ENCODE measurements at places on chromosomes 4 and X. TPM values are rescaled to one million over a fixed set of nuclear protein-coding genes. Genes with fewer than 3 reads are reported as not detected.

DNA sequence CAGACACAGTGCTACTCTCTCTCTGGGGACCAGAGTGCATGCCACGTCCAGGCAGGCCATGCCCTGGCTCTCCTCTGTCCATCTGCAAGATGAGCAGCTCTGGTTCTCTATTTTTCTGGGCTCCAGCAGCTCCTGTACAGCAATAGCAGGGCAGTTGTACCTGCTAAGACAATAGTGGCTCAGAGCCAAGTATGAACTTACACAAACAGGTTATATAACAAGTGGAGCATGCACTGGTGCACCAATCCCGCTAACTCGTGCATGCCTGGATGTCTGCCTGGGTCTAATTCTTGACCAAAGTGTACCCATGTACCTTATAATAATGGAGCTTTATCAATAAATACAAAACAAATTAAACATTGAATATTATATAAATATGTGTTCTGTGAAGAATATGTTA lies 392.3 kb downstream of the CENPC start:
- DNase-seq: no peak

DNA sequence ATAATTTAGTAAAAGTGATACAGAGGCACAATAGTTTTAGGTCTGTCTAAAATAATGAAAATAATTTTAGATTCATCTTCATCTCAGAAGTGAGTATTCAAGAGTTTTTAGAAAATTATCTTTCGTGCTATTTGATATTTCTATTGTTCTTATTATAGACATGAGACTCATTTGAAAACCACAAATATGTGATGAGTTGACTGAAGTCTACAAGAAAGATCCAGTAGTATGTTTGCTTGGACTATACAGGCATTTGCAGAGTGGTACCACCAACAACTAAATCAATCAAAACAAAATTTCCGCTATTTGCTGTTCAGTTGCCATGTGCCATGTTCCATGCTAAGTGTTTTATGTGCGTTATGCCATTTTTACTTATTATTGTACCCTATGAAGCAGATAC lies 1318.5 kb downstream of the STIM2 start:
- DNase-seq: no peak

- DNase-seq: no peak
Measured at GRCh38 chr4:155268821-155269220, 60.4 kb downstream of the NPY2R start.

The SLIT2 gene
- total RNA-seq: 118 TPM

DNA sequence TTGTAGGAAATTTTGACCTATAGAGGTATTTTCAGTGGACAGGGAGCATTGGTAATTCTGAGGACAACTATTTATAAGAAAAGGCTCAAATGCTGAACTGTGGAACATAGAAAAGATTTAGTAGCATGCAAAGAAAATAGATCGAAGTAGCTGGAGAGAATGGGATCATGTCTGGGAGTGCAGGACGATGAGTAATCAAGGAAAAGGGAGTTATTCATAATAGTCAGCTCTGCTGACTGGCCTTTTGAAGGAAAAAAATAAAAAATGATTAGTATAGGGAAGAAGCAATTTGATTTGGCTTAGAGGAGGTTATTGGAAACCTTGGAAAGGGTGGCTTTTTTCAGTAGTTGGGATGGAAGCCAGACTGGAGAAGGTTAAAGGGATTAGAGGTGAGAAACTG lies 22.9 kb upstream of the ANK2 start:
- no peak for DNase-seq

The PRSS12 gene
- total RNA-seq: 52.1 TPM

GRCh38 chr4:74932832-74933561 lies at the start of gene PARM1:
Gene PARM1 (plus strand): TSS chr4:74933116. CDS start chr4:74933328, 212 bp downstream.
- peak; percentile 86 for DNase-seq

The RTL3 gene
- total RNA-seq: 0.88 TPM

The S100P gene
- 0.26 TPM for total RNA-seq

DNA sequence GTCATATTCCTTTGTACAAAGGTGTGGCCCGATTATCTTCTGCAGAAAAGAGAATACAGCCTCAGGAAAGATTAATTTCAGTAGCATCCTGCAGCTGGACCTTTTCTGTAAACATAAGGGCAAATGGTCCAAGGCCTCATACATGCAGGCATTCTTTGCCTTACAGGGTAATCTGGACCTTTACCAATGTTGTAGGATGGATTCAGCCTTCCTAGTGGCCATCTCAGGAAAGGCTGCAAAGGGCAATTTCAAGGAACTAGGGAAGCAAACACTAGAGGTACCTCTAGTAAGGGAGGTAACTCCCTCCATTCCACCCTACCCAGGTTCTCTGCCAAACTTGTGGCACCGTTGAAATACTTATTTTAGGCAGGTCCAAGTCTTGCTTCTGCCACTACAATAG lies 43.0 kb downstream of the UGT2B28 start:
- DNase-seq: no peak

The ERCC6L gene
- 0.29 TPM for total RNA-seq

- DNase-seq: no peak
Measured at GRCh38 chrX:13293700-13294099, 26.2 kb downstream of the ATXN3L start.

DNA sequence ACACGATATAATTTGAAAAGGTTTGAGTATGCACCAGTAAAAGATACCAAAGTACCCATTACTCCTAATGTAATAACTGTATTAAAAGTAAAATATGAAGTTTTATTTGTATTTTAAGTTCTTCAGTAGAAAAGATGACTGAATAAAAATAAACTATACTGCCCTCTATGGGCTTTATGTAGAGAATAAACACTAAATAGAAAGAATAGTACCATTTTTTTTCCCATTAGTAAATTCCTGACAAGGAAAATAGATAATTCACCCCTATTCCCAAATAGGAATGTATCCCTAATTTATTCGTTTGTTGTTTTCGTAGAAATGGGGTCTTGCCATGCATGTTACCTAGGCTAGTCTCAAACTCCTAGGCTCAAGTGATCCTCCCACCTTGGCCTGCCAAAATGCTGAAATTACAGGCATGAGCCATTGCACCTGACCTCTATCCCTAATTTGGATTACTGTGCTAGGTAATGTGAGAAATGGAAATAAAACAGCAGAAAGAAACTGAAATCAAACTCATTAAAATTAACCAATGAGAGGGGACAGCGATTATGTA lies 73.6 kb upstream of the COX18 start:
- no peak for DNase-seq

The CHIC2 gene
- 42.6 TPM for total RNA-seq

GRCh38 chr4:124936427-124936826 lies 223.9 kb upstream of the ANKRD50 start:
- no peak for DNase-seq

DNA sequence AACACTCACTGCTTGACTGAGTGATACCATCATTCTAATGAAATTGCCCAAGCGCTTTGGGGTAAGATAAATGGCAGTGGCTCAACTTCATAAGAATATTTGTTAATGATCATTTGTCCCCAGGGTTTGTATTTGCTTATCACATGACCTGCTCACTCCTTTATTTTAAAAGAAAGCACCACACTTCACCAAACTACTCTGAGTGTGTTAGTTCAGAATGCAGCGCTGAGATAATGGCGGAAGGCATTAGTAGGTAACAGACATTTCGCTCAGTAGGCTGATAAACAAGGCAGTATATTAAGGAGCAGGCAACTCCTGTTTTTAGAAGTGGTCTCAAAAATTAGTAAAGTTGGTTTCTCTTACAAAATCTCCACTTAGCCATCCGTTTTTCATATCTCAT lies 1.6 kb downstream of the SNX25 start:
- no peak for DNase-seq

GRCh38 chrX:10900585-10901289 lies 210.4 kb upstream of the HCCS start:
- DNase-seq: no peak

- no peak for DNase-seq
Measured at GRCh38 chrX:43644124-43644701, 11.9 kb upstream of the MAOA start.

DNA sequence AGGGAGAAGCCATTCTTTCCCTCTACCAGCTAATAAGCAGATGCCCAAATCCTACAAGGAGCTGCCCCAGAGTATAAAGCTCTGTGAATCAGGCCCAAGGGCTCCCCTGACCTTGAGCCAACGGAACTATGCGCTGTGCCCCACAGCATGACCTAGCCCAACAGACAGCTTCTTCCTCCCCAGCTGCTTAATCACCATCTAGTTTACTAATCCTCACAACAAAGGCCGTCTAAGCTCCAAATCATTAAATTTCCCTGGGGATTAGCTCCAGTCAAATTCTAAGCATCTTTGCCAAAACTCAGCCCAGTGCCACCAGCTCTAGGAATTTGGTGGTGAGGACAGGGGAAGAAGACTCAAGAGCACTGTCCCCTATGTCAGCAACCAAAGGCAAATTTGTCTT lies 113.1 kb downstream of the SHROOM4 start:
- no peak for DNase-seq

The CT55 gene
- total RNA-seq: not detected

- no peak for DNase-seq
Measured at GRCh38 chr4:169070895-169071218, 60.8 kb upstream of the CBR4 start.

The NPY1R gene
- total RNA-seq: 10.4 TPM

DNA sequence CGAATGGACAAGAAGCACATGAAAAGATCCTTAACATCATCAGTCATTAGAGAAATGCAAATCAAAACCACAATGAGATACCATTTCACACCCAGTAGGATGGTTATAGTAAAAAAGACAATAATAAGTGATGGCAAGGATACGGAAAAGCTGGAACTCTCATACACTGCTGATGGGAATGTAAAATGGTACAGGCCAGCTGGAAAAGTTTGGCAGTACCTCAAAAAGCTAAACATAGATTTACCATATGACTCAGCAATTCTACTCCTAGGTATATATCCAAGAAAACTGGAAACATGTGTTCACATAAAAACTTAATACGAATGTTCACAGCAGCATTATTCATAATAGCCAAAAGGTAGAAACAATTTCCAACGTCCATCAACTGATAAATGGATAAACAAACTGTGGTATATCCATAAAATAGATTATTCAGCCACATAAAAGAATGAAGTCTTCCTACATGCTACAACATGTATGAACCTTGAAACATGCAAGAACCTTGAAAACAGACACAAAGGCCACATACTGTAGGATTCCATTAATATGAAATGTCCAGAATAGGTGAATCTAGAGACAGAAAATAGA lies 11.9 kb downstream of the RPS6KA3 start:
- no peak for DNase-seq

DNA sequence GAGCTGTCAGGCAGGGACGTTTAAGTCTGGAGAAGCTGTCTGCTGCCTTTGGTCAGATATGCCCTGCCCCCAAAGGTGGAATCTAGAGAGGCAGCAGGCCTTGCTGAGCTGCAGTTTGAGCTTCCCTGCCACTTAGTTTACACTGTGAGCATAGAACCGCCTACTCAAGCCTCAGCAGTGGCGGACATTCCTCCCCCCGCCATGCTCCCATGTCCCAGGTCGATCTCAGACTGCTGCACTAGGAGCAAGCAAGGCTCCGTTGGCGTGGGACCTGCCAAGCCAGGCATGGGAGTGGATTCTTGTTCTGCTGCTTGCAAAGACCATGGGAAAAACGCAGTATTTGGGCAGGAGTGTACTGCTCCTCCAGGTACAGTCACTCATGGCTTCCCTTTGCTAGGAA lies 24.3 kb downstream of the PLK4 start:
- no peak for DNase-seq
